Choroid plexus epithelial cell (primary cell): ENCODE measurements at places on chromosomes 4 and X.
A peak's percentile ranks its signal among the peaks of the same experiment; 100 is the strongest.

DNA sequence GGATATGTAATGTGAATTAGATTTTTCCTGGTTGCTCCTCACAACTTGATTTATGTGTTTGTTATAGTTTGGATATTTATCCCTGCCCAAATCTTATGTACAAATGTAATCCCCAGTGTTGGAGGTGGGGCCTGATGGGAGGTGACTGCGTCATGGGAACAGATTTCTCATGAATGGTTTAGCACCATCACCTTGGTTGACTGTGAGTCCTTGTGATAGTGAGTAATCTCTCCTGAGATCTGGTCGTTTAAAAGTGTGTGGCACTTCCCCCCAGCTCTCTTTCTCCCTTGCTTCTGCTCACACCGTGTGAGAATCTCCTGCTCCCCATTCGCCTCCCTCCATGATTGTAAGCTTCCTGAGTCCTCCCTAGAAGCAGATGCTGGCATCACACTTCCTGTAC, 2.2 kb downstream of the MID2 start:
- DNase-seq: no peak

DNA sequence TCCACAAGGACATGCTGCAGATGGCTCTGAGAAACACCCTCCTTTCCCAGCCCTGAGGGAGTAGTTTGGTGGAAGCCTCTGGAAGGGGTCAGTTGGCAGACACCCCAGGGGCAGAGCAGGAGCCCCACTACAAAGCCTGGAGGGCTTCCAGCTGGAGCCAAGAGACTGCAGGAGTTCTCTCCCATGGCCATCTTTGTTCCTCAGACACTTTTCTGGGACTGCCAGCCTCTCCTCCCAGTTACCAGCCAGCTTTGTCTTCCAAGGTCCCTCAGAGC, 91.0 kb upstream of the PJA1 start:
- no peak for DNase-seq

GRCh38 chrX:2427147-2427546, 73.6 kb downstream of the DHRSX start:
- no peak for DNase-seq

DNA sequence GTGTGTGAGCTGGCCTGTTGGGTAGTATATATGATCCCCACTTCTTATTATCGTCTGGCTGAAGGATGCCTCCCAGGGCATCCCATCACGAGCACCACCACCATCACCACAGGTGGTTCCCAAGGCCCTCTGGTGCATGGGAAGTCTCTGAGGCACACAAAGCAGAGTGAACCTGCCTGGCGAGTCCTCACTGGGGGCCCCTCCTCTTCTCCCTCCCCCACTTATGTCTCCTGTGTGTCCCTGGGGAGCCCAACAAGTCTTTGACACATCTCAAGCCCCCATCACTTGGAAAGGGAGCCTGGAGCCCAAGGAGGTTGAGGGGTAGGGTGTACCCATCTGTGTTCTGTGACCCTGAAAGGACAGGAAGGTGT, 45.5 kb upstream of the NKX1-1 start:
- DNase-seq: no peak

GRCh38 chr4:156628858-156629257, 342.7 kb downstream of the PDGFC start:
- DNase-seq: no peak

DNA sequence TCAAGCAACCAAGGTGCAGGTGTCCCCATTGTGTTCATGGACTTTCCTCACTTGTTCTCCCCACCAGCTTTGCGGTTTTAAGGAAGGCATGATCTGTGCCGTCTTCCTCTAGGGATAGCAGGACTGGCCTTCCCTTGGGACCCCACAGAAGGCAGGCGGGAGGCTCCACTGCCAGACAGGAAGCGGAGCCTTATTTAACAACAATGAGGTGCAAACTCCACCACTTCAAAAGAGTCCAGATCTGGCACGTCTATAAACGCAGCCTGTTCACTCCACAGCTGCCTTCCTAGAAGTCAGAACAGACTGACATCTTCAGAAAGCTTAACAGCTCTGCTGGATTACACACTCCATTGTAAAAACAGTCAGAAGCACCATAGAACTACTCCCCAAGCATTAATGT, 1.7 kb upstream of the GPR143 start:
- no peak for DNase-seq

DNA sequence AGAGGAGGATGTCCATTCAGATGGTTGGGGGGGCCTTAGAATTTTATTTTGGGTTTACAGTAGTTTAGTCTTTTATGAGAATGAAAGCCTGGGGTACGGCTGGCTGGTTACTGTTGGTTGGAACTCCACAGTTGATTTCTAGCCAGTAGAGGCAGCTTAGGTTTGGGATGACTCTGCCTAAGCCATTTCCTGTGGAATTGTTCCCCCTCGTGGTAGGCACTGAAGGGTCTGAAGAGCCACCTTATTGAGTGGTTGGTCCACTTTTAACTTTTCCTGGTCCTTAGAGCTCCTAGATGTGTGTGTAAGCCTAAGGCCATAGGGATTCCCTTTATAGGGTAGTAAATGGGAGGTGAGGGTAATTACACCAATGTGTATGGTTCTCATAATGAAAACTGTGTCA, 19.7 kb downstream of the SPIN3 start:
- no peak for DNase-seq

GRCh38 chrX:86148024-86148511, at the start of gene DACH2:
Gene DACH2 (plus strand): TSS chrX:86148451.
- peak; percentile 81 for DNase-seq

GRCh38 chrX:9538544-9539045, 73.7 kb downstream of the TBL1X start:
- DNase-seq: peak; percentile 39

DNA sequence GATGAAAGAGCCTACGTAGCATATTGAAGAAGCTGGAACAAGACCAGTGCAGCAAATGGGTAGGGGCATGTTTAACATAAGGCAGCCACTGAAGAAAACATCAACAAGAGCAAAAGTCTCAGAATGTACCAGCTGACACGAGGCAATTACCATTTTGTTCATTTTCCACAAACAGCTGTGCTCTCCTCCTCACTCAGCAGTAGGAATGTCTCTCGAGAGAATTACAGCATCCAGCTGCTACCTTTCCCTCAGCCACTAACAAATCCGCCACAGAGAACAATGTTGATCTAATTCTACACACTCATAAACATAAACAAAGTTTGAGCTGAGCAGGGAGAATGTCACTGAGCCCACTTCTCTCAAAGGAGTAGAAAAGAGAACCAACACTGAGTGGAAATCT, 68.0 kb downstream of the OPHN1 start:
- peak; percentile 29 for DNase-seq

DNA sequence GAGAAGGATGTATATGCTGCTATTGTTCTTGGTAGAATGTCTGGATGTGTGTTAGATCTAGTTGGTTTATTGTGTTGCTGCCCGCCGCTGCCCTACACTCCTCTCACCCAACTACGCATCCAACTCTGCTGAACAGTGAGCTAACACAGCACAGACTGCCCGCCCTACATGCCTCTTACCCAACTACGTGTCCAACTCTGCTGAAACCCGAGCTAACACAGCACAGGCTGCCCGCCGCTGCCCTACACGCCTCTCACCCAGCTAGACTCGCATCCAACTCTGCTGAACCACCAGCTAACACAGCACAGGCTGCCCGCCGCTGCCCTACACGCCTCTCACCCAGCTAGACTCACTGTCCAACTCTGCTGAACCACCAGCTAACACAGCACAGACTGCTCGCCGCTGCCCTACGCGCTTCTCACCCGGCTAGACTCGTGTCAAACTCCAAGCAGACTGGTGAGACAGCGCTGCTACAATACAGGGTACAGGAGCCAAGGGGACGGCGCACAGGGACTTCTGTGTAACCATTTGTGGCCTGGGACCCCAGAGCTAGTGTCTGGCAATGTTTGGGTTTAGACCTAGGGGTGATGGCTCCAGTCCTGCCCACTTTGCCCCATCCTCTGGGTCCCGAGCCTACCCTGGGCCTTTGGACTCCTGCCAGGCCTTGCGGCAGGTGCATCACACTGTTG, 11.6 kb upstream of the CTBP1 start:
- no peak for DNase-seq

- peak; percentile 18 for DNase-seq
Measured at GRCh38 chrX:97065973-97066372, 182.3 kb downstream of the RPA4 start.

DNA sequence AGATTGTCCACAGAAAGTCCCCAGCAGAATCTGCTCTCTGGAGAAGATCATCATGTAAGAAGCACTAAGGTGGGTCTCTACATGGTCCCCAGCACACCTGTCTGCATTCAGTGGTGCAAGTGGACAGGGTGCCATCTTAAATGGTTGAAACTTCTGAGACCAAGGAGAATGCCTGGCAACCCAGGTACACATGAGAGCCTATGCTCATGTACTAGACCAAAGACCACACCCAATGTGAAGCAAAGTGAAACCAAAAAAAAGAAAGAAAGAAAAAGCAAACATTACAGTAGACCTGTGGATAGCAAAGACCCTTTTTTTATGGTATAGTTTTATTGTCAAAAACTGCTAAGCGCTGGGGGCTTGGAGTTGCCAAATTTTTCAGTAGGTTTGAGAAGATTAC, 15.0 kb downstream of the CD40LG start:
- DNase-seq: no peak

DNA sequence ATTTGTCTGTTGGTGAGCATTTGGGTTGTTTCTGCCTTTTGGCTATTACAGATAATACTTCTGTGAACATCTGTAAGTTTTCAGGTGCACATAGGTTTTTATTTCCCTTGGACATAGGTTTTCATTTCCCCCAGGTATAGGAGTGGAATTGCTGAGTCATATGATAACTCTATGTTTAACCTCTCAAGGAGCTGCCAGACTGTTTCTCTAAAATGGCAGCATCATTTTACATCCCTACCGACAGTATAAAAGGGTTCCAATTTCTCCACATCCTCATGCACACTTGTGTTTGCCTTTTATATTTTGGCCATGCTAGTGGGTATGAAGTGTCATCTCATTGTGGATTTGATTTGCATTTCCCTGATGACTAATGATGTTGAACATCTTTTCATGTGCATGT, 53.5 kb downstream of the TMEM164 start:
- no peak for DNase-seq

DNA sequence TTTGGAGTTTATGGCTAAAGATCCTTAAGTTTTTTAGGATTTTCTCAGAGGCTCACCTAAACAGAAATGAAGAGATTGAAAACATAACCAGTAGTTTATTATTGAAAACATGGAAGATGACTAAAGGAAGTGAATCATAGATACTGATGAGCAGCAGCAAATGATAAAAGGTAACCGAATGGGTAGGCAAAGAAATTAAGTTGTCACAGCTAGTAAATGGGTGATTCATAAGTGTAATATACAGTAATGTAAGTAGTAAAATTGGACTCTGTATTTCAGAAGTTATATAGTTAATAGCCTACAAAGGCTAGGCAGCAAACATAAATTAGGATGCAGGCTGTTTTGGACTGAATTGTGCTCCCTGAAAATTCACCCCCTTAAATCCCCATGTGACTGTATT, 59.0 kb upstream of the ADGRA3 start:
- DNase-seq: no peak

DNA sequence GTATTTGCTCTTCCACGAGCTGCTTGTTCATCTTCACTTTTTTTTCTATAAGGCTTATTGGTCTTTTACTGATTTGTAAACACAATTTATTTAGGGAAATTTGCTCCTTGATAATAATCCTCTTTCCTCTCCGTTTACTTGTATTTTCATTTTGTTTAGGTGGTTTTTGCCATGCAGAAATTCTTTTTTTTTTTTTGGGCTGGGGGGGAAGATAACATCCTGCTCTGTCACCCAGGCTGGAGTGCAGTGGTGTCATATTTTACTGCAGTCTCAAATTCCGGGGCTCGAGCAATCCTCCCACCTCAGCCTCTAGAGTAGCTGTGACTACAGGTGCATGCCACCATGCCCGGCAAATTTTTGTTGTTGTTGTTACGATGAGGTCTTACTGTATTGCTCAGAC, 31.6 kb upstream of the BRS3 start:
- no peak for DNase-seq

DNA sequence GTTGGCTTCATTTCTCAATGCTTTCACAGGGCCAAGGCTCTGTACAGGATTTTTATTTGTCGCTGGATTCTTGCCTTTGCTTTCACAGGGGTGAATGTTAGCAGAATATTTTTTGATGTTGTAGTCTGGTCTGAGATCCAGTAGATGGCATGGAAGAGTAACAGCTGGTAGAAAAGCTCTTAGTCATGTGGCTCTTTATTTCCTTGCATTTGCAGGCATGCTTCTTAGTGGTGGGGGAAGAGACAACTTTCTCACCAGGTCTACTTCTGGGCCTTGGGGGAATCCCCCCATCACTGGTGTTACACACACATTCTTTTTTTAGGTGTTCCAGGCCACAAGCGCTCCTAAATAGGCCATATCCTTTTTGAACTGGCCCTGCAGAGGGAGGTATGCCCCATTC, 58.2 kb upstream of the DKK2 start:
- peak; percentile 83 for DNase-seq

- no peak for DNase-seq
Measured at GRCh38 chrX:35625714-35626113, 172.4 kb upstream of the MAGEB16 start.

GRCh38 chrX:9352694-9353411, 112.0 kb upstream of the TBL1X start:
- DNase-seq: peak; percentile 49

GRCh38 chrX:49172280-49172780, 632 bp downstream of the PLP2 start:
- peak; percentile 42 for DNase-seq

- DNase-seq: no peak
Measured at GRCh38 chr4:77193046-77193445, 36.0 kb downstream of the CCNG2 start.

DNA sequence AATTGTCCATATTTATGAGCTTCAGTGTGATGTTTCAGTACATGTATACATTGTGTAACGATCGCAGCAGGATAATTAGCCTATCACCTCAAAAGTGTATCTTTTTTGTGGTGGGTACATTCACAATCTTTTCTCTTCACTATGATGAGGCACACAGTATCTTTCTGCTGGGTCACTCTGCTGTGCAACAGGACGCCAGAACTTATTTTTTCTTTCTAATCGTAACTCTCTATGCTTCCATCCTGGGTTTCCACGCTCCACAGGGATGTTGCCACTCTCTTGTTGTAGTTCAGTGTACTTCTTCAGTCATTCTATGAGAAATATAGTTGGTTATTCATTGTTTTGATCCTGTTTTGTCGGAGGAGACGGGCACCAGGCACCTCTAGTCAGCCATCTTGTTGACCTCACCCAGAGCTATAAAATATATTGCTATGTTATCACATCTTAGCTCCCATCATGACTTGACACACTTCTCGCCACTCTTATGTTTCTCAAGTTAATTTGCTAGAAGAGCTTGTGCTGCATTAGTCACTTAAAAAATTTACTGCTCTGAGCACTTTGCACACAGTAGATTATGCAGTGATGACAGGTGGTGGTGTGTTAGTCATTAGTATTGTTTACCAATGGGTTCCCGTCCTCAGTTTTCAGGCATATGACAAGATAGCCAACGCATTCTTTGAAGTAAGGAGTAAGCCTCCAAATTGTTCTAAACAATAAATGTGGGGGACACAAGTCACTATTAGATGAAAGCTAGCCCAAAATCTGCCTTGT, 1002.7 kb upstream of the PCDH7 start:
- no peak for DNase-seq

DNA sequence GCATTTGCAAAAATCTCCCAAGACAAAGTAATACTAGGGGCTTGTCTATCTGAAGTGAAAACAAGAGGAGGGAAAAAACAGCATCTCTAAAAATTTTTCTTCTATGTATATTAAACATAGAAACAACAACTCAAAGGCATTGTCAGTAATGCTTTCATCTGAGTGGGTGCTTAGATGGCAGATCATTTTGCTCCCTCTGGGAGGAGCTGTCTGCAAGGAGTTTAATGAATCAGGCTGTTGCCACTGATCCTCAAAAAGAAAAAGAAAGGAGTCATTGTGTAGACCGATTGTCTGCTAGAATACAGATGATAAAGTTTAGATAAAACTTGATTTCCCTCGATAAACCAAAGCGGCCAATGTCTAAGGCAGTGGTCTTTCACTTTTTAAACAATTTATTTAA, 49.7 kb upstream of the KLHL8 start:
- peak; percentile 81 for DNase-seq
